ENCODE measurements at places on chromosomes 1 and 21. TPM values are rescaled to one million over a fixed set of nuclear protein-coding genes. Genes with fewer than 3 reads are reported as not detected.

- no peak for DNase-seq
Observed at GRCh38 chr1:210938416-210938925, 195.5 kb downstream of the KCNH1 start.

- no peak for DNase-seq
Observed at GRCh38 chr1:22105611-22106207, 37.2 kb downstream of the WNT4 start.

- no peak for DNase-seq
Observed at GRCh38 chr1:199855580-199855979, 171.9 kb upstream of the NR5A2 start.

DNA sequence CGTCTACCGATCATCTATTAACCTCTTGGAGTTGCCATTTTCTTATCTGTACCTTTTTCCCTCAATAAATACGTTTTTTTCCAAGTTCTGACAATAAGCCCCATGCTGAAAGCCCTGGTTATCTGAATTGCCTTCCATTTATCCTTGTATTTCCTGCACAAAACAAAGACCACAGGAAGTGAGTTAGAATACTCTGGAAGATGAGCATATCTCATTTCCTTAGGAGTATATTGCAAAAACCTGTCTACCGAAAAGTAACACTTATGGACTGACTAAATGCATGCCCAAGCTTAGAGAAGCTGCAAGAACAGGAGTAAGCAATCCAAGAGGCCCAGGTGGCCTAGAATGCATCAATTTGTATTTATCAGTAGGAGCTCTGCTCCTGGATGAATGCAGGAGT is 39.9 kb downstream of the DIRAS3 start:
- no peak for DNase-seq

DNA sequence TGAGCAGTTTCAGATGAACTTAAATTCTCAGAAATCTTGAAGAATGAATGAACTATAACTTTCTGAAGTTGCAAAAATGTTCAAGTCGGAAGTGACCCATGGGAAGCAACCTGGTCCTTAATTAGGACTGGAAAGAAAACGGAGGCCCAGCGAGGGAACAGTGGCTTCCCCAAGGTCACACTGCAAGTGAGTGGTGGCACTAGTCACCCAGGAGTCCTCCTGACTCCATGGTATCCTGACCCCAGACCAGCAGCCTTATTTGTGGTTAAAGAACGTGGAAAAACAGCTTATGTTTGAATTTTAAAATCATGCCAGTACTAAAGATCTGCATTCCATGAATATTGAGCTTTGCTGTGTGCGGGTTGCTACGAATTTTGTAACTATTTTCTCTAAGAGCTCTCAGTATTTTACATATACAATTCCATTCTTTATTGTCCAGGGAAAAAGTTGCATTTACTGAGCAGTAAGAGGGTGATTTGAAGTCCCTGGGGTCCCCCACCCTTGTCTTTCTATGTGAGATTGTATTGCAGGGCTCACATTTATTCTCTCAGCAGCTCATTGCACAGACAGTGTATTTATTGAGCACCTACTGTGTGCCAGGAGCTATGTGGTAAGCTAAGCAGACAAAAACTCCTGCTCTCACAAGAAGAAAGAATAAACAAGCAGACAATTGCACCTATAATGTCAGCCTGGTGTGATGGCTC is 61.6 kb upstream of the ATP5PO start:
- no peak for DNase-seq

GRCh38 chr1:230175163-230175747 is 108.2 kb downstream of the GALNT2 start:
- DNase-seq: no peak

DNA sequence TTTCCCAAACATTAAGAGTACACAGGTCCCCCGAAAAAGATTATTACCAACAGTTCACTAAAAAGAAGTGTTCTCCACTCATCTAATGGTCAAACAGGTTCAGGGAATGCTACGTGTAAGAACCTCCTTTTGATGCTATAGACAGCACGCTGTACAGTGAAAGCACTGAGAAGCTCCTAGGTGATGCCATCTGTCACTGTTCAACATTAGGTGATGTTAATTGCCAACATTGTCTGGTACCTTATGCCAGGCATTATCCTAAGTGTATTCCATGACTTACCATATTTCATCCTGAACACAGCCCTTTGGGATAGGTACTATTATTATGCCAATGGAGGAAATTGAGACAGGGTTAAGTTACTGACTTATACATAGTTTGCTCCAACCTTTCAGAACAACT is 82.1 kb downstream of the DAB1 start:
- no peak for DNase-seq

DNA sequence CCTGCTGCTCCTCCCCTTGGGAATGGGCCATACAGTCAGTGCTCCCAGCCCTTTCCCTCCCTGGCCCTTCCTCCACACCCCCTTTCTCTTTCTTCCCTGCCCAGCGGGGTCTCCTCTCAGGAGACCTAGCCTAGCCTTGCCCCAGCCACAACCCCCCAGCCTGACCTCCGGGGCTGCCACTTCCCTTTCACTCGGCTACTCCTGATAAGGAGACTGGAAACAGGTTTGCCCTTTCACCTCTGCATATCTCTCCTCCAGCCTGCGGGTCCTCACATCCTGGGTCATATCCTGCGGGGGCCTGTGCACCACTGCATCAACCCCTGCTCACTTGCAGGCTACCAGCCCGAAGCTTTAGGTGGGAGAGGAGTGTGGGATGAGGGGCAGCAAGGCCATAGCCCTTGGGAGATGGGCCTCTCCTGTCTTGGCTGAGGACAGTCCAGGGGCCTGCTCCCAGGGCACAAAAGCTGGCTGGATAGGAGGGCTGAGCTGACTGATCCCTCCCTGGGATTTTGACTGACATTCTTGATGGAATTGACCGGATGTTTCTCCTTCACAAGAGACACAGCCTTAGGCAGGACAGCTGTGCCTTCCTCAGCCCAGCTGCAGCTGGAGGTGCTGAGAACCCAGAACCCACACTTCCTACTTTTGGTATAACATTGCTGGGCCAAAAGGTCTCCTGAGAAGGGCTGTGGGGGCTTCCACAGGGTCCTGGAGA is 19.2 kb upstream of the ALX3 start:
- DNase-seq: no peak

DNA sequence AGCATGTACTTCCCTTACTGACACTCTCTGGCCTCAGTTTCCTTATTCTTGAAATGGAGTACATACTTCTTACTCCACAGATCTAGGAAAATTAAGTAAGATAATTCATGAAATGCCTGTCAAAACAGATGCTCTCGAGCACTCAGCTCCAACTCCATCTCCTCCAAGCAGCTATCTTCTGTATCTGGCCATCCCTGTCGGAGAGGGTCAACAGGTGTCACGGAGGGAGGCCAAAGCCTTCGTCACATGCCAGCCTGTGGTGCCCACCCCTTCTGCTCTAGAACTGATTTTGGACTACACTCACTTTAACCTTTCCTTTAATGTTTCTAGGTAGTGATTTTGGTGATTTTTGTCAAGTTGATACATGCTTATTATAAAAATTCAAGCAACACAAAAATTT is 18.8 kb upstream of the PKP1 start:
- DNase-seq: no peak

- DNase-seq: no peak
Observed at GRCh38 chr1:179447489-179447888, 81.7 kb downstream of the AXDND1 start.

TRABD2B gene
- total RNA-seq: not detected

SLC1A7 gene
- not detected for total RNA-seq

URB2 gene
- 8.6 TPM for total RNA-seq

OR2L3 gene
- total RNA-seq: not detected

RBP7 gene
- total RNA-seq: not detected

OPRD1 gene
- total RNA-seq: not detected

CACNA1S gene
- total RNA-seq: not detected

ACTN2 gene
- not detected for total RNA-seq

C8B gene
- total RNA-seq: not detected

AMY1B gene
- not detected for total RNA-seq
